ENCODE measurements at places on chromosomes 16 and 17.

DNA sequence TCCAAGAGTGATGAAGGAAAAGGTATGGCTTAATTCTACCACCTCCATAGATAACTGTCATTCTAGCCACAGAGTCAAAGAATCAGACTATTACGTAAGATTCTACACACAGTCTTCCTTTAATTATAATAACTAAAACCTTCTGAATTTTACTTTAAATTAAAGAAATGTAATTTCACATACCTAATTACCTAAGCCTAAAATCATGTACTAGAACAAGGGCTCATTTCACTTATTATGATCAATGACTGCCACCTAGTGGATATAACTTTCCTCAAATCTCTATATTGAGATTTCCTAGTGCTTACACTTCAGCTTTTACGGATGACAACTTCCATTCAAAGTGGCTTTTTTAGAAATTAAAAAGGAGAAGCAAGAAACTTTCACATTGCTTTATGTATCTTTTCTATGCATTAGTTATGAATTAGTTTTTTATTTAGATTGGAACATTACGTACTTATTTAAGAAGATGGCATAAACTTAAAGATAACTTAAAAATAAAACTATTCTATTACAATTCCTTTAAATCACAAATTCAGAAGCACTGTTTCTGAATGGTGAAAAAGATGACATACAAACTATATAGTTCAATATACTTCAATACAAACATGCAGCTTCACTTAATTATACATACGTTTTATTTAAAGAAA lies 18.2 kb upstream of the ABCA10 start:
- DNase-seq = no peak

- no peak for DNase-seq
These were observed 70.8 kb downstream of the RAB11FIP4 start for GRCh38 chr17:31462261-31462660.

GRCh38 chr17:34720760-34721159 lies 141.4 kb downstream of the TMEM132E start:
- DNase-seq = no peak

DNA sequence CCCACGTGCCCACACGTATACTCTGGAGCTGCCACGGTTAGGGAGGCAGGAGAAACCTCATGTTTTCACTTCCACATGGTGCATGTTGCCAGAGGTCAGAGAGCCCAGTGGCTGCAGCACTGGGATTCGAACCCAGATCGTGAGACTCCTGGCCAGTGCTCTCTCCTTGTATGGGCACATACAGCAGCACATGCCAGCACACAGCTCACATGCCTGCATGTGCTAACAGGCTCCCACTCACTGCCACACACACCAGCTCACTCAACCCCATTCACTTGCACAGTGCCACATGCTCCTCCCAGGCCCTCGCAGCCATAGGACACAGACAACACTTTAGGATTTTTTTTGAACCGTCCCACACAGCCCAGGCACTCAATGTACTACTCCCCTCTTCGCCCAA lies 49.5 kb upstream of the MRPS23 start:
- no peak for DNase-seq

- DNase-seq = no peak
These were observed 772 bp upstream of the PHAF1 start for GRCh38 chr16:67108931-67109406.

- DNase-seq = no peak
These were observed 11.7 kb downstream of the PECAM1 start for GRCh38 chr17:64378890-64379354.

DNA sequence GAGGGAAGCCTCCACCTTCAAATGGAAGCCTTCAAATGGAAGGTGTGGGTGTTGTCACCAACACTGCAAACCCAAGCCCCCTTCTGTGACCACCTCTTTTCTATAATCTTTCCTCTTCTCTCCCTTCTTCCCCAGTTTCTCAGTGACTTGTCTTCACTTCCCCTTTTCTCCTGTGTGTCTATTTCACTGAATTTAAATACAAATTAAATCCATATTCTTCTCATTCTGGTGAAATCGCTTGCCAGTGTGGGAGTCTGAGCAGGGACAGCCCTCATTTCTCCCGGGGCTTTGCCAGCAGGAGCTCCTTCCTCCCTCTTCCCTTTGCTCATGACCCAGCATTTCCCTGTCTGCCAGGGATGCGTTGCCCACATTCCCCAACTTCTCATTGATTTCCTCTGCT lies 6.4 kb upstream of the ITGAX start:
- DNase-seq = no peak

GRCh38 chr16:4847774-4848587 lies 700 bp downstream of the UBN1 start:
- peak; percentile 40 for DNase-seq

DNA sequence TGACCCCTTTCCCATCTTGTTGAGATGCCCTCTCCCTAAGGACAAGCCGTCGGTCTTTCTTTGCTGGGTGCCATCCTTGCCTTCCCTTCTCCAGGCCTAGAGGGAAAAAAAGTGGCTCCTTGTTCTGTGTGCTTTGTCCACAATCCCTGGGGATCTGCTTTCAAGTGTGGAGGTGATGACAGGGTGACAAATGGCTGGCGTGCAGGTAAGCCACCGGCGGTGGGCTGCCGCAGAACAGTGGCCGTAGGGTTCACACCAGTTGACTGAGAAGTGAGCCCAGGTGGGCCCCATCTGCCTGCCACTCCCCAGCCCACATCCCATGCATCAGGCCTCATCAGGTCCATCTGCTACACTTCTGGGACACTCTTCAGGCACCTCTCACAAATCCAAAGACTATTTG lies 11.4 kb upstream of the CALB2 start:
- DNase-seq = no peak

DNA sequence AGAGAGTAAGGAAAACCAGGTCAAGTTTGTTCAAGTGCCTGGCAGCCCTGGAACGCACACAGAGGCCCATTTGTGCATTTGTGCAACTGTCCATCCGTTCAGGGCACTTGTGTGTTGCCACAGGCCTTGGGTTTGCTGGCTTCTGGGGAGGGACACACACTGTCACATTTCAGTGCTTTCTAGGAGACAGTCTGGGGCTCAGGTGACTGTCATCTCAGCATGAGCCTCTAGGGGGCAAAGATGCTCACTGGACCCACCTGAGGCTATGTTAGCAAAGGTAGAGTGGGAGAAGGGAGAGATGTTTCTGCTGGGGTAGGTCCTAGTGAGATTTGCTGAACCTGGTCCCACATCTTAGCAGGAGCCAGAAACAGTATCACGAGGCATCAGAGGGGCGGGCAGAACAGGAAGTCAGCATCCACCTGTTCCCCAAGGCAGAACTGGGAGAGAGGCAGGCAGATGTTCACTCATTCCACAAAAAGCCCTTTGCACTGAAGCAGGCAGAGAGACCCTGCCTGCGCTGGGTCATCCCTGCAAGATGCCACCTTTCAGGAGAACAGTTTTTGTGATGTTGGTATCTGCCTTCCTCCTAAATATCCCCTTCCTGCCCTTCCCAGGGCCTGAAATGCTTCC lies 48.5 kb downstream of the RAI1 start:
- peak; percentile 60 for DNase-seq

GRCh38 chr17:79280866-79281572 lies 206.4 kb downstream of the ENGASE start:
- no peak for DNase-seq

DNA sequence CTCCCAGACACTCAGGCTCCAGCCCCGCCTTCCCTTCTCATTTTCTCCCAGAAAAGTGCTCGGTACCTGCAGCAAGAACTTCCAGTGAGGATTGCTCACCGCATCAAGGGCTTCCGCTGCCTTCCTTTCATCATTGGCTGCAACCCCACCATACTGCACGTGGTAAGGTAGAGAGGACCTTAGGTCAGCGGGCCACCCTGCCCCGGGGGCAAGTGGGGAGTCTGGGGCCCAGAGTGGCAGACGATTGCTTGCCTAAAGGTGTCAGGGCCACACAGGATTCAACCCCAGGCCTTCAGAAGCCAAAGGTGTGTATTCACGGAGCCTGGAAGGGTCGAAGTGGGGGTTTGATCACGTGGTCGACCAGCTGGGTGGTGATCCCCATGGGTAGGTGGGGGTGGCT lies 1.4 kb downstream of the BCKDK start:
- no peak for DNase-seq

DNA sequence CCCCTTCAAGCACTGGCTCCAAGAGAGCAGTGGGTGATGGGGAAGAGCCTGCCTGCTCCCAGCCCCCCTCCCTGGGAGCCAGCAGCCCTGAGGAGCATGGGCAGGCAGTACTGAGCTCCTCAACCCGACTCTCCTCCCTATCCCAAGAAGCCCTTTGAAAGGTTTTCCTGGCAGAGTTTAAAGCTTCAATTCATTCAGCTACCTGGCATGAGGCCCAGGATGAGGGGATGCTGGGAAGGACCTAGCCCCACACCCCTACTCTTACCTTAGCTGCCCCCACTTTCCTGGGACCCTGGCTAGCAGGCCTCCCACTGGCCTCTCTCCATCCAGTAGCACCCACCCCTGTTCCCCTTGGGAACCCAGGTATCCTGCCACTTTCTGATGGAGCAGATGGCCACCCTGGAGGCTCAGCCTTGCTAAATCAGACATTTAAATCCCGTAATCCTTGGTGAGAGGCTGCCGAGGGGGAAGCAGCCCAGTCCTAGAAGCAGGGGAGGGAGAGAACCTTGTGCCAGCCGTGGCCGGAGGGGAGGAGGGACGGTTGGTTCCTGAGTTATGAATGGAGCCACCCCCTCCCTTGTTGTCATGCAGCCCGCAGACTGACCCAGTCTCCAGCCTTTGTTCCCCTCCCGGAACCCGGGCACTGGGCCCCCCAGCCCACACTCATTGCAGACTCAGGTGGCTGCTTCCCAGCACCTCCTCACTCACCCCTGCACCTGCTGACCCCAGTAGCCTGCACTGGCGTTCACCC lies 17.1 kb downstream of the ATP1B2 start:
- no peak for DNase-seq

DNA sequence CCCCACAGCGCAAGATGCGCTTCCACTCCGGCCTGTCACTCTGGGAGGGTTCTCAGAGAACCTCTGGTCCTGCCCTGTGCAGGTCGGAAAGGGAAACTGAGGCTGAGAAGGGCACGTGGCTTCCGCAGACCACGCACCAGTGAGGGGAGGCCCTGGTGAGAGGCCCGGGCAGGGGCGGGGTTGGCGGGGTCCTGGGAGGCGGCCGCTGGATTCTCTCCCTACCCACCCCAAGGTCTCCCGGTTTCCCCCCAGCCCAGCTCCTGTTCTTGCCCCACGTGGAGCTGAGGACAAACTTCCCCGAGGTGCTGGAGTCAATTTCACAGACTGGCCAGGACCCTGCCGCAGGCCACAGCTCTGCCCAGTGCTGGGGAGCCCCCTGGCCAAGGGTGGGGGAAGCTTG lies 11.5 kb downstream of the CCL17 start:
- DNase-seq = no peak

DNA sequence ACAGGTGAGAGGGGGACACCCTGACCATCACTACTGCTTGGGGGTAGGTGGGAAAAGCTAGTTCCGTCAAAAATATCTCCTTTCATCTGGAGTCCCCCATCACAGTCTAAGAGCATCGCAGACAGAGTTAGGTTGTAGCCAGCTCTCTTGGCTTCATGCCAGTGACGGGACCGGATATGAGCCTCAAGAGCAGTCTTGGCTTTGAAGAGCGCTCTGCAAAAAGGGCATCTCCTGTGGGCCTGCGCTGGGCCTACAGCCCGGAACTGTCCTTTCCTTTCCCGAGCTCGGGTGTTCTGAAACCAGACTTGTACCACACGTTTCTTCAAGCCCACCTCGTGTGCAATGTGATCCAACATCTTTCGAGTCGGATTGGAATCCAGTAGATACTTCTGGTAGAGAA lies 253.6 kb downstream of the ZFHX3 start:
- no peak for DNase-seq

DNA sequence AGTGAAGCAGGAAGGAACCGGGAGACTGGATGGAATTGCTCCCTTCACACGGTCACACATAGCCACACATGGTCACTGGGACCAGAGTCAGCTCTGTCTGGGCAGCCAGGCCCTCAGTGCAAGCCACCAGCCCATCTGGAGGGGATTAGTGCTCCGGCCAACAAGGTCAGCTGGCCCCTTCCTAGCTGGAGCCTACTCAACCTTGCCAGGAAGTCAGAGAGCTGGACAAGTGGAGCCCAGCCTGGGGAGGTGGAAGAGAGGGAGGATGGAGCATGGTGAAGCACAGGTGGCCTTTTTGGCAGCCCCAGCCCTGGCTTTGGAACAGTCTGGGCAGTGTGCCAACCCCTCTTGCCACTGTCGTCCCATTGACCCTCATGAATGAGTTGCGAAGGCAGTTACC lies 3.7 kb upstream of the CACNA1G start:
- DNase-seq = no peak

- no peak for DNase-seq
These were observed 19.1 kb upstream of the LCMT1 start for GRCh38 chr16:25092441-25092840.

DNA sequence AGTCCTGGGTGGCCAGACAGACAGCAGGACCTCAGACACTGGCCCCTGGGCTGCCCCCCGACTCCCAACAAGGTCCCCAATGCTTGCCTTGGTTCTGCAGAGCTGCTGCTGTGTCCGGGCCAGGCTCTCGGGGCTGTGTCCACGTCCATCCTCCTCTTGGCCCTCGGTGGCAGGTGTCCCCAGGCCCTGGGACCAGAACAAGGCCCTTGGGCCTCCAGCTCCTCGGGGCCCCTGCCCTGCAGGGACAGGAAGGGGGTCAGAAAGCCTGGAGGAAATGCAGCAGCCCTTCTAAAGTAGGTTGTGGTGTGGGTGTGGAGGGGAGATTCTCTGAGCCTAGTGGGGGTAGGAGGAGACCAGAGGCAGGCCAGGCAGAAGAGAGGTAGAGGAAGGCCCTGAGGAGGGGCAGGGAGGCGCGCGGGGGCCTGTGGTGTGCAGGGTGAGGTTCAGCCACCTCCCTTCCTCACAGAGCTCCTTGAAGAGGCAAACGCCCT lies 2.5 kb upstream of the AXIN1 start:
- no peak for DNase-seq

- DNase-seq = no peak
These were observed 4.8 kb upstream of the CALB2 start for GRCh38 chr16:71353736-71354135.

- DNase-seq = no peak
These were observed 2.0 kb upstream of the TOP2A start for GRCh38 chr17:40419559-40420331.

- DNase-seq = no peak
These were observed 143.4 kb downstream of the IRF8 start for GRCh38 chr16:86042393-86042792.

DNA sequence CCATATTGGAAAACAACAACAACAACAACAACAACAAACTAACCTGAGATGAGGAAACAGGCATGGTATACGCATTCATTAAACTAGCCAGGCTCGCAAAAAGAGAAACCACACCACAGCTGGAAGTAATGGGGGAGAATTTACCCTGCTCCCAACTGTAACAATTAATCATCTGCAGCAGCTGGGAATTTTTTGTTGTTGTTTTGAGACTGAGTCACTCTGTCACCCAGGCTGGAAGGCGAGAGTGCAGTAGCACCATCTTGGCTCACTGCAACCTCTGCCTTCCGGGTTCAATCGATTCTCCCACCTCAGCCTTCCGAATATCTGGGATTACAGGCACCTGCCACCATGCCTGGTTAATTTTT lies 16.3 kb downstream of the PRPSAP1 start:
- DNase-seq = no peak

- DNase-seq = no peak
These were observed 2.2 kb upstream of the CMIP start for GRCh38 chr16:81442220-81442915.

GRCh38 chr16:30844671-30845449 lies 49.0 kb downstream of the BCL7C start:
- peak; percentile 74 for DNase-seq

GRCh38 chr16:87276924-87277323 lies 40.3 kb downstream of the C16orf95 start:
- DNase-seq = no peak

GRCh38 chr17:51650772-51651171 lies 390.4 kb downstream of the UTP18 start:
- DNase-seq = no peak

Data from activated naive CD4-positive, alpha-beta T cell treated with anti-CD3 and anti-CD28 coated beads, Interleukin-2, amount 50 U/mL, for 16 hours (primary cell).